ENCODE measurements at places on chromosomes 4 and X. TPM values are rescaled to one million over a fixed set of nuclear protein-coding genes. Genes with fewer than 3 reads are reported as not detected.

RBM46 gene
- total RNA-seq = not detected

NRK gene
- 0.05 TPM for total RNA-seq

GYG2 gene
- 1.5 TPM for total RNA-seq

TGIF2LX gene
- total RNA-seq = not detected

GRCh38 chrX:111511477-111511876, at the start of gene SERTM2:
Gene SERTM2 (plus strand): TSS chrX:111511645. CDS start chrX:111518858, 7,213 bp downstream.
- DNase-seq = no peak

GRCh38 chr4:185096032-185096653, 46.9 kb upstream of the SLC25A4 start:
- no peak for DNase-seq

DNA sequence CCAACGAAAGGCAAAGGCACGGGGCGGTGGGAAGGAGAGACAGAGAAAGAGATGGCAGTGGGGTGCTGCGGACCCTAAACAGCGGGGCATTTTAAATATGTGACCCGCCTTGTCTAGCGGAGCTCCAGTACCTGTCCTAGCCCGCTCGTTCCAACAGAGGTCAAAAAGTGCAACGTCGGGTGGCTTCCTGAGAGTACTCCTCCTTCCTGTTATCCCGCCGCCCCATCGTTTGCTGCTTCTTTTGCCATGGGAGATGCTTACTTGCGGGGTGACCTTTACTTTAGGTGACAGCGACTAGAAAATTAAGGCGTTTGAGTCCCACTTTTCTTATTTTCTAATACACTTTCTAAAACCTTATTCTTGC, 735 bp downstream of the NRK start:
- DNase-seq = no peak

DNA sequence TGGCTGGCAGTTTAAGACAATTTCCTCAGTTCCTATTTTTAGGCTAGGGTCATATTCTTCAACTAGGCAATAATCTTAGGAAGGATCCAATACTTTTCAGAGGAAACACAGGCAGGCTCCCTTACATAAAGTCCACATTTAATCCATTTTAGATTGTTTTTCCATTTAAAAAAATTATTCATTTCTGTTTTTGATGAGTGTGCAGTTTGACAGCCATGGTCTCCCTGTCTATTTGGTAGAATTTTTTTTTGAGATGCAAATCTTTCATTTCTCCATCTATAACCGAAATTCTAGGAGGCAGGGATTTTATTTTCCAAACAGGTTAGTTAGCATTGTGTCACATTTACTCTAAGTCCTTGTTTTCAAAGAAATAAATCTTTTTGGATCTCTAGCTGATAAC, 326.8 kb downstream of the PPP4R3C start:
- DNase-seq = no peak

GRCh38 chr4:100130491-100130890, 59.8 kb downstream of the DDIT4L start:
- no peak for DNase-seq

DNA sequence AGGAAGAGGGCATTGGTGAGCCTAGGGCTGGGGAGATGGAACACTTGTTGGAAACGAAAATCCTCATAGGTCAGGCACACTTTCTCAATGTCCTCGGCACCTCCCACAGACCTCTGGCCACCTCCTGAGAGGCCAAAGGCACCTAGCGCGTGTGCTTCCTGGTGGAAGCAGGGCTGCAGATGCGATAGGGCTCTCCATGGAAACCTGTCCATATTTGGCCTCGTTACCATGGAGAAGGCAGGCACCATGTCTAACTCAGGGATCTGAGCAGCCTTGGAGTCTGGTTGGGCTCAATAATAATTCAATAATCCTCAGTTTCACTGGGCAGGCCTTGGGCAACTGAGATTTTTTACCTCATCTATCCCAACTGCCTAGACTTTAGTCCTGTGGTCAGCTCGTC, 58.3 kb downstream of the RAI2 start:
- DNase-seq = no peak

GRCh38 chr4:95758001-95758400, 81.9 kb upstream of the PDHA2 start:
- DNase-seq = no peak

- DNase-seq = no peak
Observed at GRCh38 chr4:155161357-155161756, 47.1 kb upstream of the NPY2R start.

Data from lower leg skin (tissue), 4 donors.